ENCODE measurements at places on chromosomes 3 and 15.

DNA sequence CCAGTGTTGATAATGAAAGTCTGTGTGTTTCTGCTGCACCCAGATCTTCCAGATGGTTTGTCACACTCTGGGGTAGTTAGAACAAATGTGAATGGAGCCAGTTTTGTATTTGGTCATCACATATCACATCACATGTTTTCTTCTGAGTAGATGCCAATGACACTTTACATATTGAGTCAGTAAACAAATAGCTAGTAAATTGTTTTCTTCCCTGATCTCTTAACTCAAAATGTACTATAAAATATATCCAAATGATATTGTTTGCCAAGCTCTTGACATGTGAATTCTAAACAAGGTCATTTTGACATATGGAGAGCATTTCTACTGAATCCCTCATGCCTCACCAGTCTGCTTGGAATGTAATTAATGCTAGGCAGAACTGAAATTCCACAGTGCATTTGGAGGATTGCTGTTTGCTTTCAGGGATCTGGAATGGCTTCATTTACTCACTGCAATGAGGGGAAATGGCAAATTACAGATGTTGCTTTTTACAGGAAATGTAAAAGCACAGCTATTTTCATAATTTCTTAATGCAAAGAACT lies 45.0 kb downstream of the PDHB start:
- DNase-seq: no peak

- DNase-seq: no peak
Measured at GRCh38 chr3:188062216-188062615, 91.7 kb upstream of the LPP start.

- DNase-seq: no peak
Measured at GRCh38 chr15:57476533-57476975, 100.2 kb downstream of the CGNL1 start.

- no peak for DNase-seq
Measured at GRCh38 chr15:60121845-60122244, 117.7 kb downstream of the FOXB1 start.

DNA sequence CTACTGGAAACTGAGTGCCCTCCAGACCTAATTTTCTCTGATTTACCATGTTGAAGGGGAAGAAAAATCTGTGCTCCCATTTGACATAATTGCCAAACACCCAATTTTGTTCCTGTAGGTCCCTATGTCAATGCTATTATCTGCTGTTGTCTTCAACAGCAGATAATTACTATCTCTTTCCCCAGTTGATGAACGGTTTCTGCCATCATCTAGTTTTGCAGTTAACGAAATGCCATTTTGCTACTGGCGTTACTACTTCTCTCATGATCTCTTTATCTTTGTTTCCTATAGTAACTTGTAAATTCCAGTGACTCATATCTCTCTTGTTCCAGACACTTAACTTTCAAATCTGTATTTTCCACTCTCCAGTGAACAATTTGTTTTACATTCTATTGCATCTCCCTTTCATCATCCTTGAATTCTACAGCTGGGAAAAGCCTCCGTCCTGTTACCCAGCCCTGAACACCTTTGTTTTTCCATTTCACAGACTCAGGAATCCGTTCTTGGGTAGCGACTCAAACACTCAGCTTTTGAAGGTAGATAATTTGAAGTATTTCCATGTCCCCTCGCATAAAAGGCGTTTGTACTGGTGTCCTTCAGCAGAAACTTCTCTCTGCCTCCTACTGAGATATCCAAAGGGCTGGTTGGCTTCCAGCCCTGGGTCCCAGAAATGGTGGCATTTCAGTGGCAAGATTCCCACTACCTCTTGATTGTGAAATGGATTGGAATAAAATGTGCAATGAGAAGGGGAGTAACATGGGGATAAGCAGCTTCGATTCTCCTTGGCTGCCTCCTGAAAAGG lies 111.7 kb downstream of the FOXB1 start:
- DNase-seq: no peak

DNA sequence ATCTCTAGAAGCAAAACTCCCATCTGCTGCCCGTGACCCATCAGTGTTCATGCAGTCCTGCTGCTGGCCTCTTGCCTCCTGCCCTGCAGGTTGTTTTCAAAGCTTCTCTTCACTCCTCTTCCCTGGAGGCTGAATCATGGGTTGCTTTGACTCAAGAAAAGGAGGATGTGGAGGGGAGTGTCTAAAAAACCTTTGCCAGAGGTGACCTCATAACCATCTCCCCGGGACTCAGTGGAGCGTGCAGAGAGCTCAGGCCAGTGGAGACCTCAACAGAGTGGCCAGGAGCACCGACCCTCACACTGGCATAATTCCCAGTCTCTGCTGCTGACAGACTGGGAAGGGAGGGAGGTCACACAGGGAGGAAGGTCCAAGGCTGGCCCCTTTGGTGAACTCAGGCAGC lies 60.9 kb upstream of the ITGA11 start:
- DNase-seq: no peak

DNA sequence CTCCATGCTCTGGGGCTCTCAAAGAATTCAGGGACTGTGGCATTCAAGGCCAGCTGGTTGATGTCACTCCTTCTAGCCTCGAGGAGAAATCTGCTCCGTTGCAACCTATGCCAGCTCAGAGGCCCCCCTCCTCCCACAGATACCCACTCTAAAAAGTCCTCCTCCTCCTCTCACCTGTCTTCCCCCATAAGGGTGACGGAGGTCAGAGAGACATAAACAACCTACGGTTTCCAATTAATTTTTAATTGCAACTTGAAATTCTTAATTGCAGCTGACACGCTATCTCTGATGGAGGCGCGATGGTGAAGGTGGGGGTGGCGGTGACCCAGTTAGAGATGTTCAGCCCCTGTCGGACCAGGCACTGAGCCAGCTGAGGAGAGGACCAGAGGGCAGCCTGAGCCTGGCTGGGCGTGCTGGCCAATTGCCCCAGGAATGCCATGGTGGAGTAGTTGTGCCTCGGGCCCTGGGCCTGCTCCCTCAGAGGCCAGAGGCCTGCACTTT lies 43.2 kb upstream of the INSYN1 start:
- DNase-seq: no peak

DNA sequence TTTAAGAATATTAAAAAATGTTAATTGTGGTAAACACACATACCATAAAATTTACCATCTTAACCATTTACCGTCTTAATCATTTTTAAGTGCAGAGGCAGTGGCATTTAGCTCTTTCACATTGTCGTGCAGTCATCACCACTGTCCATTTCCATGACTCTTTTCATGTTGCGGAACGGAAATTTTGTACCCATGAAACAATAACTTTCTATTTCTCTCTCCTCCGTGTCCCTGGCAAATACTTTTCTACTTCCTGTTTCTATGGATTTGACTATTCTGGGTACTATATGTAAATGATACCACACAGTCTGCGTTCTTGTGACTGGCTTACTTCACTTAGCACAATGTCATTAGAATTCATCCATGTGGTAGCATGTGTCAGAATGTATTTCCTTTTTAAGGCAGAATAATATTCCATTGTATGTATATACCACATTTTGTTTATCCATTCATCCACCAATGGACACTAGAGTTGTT lies 27.9 kb downstream of the AKAP13 start:
- DNase-seq: no peak

GRCh38 chr3:141255137-141255845 lies 23.7 kb downstream of the PXYLP1 start:
- DNase-seq: no peak

DNA sequence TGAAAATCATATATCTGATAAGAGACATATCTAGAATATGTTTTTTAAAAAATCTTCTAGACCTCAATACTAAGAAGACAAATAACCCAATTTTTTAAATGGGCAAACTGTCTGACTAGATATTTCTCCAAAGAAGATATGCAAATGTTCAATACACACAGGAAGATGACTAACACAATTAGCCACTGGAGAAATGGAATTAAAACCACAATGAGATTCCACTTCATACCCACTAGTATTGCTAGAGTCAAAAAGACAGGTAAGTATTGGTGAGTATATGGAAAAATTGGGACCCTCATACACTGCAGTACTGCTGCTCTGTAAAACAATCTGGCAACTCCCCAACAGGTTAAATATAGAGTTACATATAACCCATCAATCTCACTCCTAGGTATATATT lies 33.1 kb upstream of the TOPAZ1 start:
- no peak for DNase-seq

GRCh38 chr3:149377408-149378364 lies at the start of gene TM4SF1:
TSS of gene TM4SF1 (minus strand) at chr3:149377649. CDS start at chr3:149377547, 102 bp downstream.
- no peak for DNase-seq

DNA sequence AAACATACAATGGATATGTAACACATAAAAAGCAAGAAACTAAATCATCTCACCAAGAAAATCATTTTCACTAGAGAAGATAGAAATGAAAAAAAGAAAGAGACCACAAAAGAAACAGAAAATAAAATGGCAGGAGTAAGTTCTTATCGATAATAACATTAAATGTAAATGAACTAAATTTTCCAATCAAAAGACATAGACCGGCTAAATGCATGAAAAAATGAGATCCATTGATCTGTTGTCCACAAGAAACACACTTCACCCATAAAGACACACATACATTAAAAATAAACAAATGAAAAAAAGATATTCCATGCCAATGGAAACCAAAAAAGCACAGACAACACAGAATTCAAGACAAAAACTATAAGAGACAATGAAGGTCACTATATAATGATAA lies 1771.9 kb downstream of the SI start:
- DNase-seq: no peak

DNA sequence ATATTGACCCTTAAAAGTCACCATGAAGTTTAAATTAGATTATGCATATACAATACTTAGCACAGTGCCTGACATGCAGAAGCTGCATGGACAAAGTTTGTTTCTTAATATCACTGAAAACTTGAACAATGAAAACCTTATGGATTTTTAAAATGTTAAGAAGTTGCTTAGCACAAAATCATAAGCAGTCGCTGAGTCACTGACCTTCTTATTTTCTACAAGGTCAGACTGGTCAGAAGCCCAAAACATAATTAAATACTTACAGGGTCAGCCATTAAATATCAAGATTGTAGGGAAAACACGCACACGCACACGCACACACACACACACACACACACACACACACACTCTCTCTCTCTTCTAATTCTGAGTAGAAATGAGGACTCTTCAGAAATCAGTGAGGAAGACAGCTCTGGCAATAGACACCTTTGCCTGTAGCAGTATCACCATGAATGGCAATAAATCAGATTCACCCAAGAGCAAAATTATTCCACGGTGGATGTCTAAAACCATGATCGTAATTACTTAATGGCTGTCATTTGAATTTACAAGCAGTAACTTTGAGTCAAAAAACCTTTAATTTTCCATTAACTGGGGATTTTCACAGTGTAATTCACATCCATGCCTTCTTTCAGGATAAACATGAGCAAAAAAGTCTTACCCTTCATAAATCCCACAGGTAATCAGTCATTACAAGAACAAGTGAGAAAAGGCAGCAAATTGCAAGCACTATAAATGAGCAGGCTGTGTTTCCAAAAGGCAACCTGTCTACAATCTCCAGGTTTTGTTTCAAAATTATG lies 147.5 kb downstream of the OSBPL10 start:
- DNase-seq: no peak

- no peak for DNase-seq
Measured at GRCh38 chr3:19455546-19455945, 307.2 kb downstream of the KCNH8 start.

DNA sequence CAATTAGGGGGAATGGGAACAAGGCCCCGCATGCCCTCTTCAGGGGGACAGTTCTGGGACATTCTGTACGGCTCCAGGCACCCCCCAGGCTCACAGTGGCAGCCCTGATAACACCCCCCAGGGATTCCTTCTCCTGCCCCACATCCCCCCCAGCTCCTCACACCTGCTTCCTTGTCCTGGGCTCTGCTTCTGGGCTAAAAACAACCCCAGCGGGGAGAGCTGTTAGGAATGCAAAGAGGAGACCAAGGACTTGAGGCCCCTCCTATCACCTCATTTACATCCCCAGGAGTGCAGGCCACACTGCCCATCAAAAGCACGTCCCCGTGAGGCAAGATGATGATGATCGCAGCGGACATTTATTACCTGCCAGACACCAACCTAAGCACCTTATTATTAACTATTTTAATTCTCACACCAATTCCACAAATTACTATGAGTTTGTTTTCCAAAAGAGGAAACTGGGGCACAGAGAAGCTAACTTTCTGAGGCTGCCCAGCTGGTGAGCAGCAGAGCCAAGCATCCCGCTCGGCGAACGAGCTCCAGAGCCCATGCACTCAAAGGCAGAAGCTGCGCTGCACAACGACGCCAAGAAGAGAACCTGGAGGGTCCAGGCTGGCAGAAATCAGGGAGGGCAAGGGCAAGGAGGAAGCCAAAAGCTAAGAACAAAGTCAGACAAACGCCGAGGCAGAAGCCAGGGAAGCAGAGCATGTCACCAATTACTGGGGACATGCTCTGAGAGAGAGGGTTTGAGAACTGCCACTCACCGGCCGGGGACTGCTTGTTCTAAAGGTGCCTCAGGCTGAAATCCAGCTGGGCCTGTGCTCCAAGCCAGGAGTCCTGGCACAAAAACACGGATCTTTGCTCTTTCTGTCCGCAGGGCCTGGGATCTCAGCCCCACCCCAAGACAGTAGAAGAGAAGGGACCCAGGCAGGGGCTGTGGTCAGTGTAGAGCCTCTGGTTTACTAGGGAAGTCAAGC lies 76.2 kb upstream of the NSMCE3 start:
- no peak for DNase-seq

DNA sequence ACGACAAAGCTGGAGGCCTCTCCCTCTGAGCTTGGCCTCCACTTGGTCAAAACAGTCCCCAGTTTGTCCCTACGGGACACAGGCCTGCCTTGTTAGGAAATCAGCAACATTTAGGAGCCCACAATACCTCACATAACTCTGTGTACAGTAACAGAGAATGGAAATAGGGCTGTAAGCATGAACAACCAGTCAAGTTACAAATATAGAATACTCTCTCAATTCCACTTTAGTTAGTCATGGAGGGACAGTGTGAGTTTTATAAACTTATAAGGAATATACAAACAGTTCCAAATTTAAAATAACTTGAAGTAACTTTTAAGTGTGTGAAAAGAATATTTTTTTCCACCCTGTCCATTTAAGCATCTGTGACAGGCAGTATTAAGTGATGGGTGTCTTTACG lies 129.4 kb downstream of the PGPEP1L start:
- no peak for DNase-seq

DNA sequence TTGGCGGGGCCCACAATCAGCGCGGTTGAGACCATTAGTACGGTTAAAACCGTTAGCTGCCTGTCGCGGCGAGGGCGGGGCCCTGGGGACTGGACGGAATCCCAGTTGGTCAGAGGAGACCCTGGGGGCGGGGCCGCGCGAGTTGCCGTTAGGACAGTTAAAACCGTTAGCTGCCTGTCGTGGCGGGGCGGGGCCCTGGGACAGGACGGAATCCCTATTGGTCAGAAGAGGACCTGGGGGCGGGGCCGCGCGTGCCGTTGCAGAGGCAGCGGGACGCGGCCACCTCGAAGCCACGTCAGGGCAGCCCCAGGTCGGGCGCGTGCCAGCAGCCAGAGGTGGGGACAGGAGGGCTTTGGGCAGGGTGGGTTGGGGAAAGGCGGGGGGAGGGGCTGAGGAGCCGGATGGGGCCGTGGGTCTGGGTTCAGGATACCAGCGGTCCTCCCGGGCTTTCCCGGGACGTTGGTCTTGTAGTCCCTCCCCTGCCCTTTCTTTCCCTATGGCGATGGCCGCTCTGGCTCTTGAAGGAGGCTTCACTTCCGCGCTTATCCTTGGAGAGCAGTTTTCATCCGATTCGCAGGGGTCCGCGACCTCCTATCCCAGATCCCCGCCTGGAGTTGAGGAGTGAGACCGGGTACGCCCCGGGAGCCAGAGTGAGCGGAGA lies 28.0 kb downstream of the KLHDC8B start:
- no peak for DNase-seq
